ENCODE measurements at places on chromosomes 1 and 21.

DNA sequence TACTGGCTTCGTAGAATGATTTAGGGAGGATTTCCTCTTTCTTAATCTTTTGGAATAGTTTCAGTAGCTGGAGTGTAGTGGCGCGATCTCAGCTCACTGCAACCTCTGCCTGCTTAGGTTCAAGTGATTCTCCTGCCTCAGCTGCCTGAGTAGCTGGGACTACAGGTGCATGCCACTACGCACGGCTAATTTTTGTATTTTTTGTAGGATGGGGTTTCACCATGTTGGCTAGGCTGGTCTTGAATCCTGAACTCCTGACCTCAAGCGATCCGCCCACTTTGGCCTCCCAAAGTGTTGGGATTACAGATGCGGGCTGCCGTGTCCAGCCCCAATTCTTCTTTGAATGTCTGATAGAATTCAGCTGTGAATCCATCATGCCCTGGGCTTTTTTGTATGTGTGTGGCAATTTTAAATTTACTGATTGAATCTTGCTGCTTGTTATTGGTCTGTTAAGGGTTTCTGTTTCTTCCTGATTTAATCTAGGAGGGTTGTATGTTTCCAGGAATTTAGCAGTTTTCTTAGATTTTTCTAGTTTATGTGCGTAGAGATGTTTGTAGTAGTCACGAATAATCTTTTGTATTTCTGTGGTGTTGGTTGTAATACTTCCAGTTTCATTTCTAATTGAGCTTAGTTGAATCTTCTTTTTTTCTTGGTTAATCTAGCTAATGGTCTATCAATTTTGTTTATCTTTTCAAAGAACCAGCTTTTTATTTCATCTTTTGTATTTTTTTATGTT, 15.3 kb downstream of the MAN1C1 start:
- no peak for DNase-seq

DNA sequence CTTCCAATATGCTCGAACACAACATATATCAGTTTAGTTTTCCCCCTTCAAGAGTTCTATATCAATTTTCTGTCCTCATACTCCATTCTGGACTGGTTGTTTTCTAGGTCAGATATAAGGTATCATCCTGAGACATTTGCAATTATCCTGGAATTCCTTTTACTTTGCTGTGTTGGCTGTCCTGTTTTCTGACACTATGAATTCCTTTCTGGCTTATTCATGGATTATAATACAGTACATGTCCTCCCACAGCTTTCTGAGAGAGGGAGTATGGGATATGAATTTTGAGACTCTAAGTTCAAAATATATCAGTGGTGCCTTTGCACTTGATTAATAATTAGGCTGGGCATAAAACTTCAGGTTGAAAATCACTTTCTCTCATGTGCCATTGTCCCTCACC, 11.9 kb downstream of the PHTF1 start:
- DNase-seq: no peak

- DNase-seq: no peak
Observed at GRCh38 chr1:243968413-243968812, 82.7 kb upstream of the ZBTB18 start.

DNA sequence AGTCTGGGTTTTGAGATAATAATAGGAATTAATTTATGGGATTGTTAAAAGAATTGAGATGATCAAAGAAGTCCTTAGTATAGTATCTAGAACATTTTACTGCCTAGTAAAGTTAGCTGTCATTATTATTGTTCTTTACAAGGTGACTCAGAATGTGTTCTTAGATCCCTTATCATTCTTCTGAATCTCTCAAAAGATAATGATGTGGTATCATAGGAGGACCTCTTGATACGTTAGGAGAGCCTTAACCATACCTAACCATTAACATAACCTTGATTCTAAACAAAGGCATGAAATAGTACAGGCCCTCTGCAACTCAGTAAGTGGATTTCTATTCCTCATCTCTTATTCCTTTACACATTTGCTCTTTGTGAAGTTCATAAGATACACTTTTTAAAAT, 246.6 kb upstream of the CACYBP start:
- DNase-seq: no peak

DNA sequence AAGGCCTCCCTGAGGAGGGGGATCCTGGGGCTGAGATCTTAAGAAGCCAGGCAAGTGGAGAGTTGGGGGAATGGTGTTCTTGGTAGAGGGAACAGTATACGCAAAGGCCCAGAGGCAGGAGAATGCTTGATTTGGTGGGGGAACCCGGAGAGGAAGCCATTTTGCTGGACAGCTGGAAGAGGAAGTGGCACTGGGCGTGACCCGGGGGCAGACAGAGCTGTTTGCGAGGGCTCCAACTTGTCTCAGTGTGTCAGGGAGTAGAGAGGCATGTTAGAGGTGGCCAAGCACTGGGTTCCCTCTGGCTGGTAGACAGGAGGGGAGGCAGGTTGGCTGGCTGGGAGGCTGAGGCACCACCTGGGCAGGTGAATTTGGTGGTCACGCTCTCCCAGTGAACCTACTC, 96.3 kb upstream of the ACTL8 start:
- DNase-seq: no peak

DNA sequence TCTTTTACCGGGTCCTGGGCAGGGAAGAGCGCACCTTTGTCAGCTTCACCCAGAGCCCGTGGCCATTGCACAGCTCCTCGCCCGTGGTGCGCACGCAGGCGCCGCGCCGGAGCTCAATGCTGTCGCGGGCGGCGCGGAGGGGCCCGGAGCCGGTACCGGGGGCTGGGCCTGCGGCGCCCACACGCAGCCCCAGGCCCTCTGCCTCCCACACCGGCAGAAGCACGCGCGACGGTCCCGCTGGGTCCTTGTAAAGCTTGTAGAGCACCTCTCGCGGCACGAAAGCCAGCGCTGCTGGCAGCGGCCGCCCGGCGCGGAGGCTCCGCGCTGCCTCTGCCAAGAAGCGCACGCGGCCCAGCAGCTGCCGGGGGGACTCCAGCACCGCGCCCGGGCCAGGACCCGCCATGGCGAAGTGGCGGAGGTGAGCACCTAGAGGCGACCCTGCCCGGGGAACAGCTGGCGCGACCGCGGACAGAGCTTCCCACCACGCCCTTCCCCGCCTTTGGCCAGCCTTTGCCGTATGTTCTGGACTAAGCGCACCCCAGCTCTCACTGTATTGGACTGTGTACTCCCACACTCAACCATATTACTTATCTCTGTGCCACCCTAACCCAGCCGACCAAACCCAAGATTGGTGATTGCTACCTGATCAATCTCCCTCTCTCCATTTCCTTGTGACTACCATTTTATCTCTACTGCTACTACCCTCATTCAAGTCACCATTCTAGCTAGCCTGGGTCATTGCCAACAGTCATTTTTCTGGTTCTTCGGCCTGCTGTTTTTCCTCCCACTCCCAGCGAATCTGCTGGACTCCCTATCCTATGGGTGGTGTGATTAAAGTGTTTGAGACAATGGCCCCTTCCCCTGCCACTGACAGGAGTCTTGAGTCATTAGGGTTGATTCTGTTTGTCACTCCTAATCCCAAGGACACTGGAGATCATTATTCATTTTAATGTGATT, at the start of gene HECTD3:
TSS of gene HECTD3 (minus strand) at position 470 of the 957 bp plus-strand sequence. CDS start at position 403, 67 bp downstream.
- no peak for DNase-seq

DNA sequence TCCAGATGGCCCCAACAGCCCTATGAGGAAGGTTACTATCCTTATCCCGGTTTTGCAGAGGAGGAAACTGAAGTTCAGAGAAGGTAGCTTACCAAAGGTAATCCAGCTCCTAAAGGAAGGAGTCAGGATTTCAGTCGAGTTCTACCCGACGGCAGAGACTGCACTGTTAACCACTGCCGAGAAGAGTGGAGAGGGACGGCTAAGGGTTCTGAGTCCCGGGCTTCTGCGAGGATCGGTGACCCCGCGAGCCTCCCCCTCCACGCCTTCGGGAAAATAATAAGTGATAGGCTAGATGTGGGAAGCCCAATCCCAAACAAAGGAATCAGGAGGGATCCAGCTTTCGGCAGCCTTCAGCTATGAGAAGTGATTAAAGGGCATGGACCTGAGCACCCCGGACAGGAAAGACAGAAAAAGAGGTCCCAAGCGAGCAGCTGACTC, 587 bp downstream of the TMEM53 start:
- no peak for DNase-seq

GRCh38 chr1:15128520-15129313, 24.8 kb upstream of the TMEM51 start:
- DNase-seq: peak; percentile 41

GRCh38 chr1:66539491-66539890, 5.5 kb downstream of the SGIP1 start:
- DNase-seq: no peak

DNA sequence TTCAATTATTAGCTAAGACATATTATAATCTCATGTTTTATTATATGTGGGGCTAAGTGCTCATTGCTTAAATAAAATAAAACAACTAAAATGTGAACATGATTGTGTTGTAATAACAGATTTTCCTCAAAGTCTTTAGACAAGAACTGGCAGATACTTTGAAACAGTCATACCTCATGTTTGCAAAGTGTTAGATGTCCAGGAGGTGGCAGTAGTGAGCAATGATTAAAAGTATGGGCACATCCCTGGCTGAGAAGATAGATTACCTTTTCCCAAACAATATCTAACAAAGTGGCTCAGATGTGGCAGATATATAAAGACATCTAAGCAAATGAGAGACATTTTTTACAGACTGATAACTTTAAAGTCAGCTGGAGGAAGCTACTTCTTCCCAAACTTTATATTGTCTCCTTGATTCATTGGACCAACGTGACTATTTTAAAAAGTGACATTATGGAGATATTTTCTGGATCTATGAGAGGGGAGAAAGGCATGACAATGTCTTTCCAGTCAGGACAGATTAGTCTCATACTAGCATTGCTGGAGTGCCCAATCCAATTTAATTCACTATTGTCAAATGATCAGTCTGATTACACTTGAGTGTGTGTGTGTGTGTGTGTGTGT, 269.8 kb downstream of the S1PR1 start:
- DNase-seq: no peak

DNA sequence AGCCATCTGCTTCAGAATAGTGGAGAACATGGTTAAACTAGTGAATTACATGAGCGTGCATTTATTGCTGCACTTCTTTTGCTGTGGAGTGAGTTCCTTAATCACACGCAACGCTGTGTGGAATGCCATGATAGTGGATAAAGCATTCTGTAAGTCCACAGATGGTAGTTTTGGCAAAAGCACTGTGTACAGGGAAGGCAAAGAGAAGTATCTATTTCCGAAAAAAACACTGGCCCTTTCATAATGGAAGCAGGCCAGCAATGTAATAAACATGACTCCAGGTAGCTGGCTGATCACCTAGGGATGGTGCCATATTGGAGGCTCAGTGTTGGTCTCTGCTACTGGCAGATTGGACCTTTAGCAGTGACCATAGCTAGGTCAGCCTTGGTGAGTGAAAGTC, 67.6 kb downstream of the FH start:
- no peak for DNase-seq

DNA sequence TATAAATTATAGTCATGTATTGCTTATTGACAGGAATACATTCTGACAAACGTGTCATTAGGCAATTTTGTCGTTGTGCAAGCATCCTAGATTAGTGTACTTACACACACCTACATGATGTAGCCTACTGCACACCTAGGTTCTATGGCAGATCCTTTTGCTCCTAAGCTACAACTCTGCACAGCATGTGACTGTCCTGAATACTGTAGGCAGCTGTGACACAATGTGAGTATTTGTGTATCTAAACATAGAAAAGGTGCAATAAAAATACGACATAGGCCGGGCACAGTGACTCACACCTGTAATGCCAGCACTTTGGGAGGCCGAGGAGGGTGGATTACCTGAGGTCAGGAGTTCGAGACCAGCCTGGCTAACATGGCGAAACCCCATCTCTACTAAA, 36.5 kb downstream of the TNFRSF8 start:
- no peak for DNase-seq

GRCh38 chr1:86757272-86757984, 53.1 kb downstream of the SH3GLB1 start:
- no peak for DNase-seq

DNA sequence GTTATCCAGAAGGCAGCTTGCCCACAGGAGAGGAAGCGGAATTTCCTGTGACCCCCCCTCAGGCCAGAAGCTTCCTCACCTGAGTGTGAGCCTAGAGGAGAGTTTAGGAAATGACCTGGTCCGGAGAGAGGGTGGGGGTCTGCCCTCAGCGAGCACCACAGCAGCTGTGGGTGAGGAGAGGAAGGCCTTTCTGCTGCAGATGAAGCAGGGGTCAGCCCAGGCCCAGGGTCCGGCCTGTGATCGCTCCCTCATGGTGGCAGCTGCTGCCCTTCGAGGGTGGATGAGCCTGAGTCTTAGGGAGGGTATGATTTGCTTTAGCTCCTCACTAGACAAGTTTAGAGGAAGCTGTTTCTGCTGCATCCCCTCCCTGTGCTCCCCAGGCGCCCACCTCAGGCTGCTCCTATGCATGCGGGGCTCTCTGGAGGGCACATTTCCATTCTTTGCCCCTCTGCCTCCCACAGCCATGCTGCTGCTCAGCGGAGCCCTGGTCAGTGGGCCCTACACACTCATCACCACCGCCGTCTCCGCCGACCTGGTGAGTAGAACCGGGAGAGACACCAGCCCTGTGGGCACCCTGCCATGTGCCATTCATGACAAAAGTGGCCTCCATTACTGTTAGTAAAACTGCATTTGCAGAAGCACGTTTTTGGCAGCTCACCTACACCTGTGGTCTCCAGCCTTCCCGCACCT, 53.0 kb downstream of the SLC37A1 start:
- no peak for DNase-seq

GRCh38 chr1:76144247-76144646, 69.7 kb downstream of the ST6GALNAC3 start:
- no peak for DNase-seq

DNA sequence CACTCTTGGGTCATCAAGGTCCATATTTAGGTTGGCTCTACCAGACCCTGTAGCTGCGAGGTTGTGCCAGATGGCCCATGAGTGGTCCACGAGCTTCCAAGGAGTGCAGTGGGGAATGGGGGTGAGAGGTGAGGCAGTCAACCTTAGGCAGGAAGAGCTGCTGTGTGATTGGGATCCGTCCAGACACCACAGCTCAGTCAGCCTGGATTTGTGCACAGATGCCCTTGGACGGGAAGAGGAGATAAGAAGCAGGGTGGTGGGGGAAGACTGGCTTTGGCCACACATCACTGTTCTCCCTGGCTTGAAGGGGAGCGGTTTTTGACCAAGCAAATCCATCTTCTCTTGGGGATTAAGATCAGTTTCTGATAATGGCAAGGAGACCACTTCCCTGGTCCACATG, 130.6 kb downstream of the IGSF21 start:
- DNase-seq: no peak

DNA sequence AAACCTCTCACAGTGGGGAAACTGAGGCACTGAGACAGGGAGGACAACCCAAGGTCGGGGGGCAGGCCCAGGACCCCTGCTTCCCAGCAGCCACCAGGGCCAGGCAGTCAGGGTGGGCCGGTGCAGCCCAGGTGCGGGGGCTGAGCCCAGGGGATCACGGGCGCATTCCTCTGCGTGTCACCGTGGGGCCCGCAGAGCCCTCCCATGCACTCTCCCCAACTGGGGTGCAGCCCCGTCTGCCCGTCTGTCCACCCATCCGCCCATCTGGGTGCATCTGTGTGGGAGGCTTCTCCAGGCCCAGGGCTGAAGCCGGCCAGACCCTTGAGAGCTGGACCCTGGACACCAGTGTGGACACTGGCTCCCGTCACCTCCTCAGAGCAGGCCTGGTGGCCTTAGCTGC, 2.9 kb upstream of the PLCH2 start:
- no peak for DNase-seq

GRCh38 chr1:85569122-85569521, 11.4 kb upstream of the CCN1 start:
- no peak for DNase-seq
